ENCODE measurements at places on chromosomes 3 and 15.

DNA sequence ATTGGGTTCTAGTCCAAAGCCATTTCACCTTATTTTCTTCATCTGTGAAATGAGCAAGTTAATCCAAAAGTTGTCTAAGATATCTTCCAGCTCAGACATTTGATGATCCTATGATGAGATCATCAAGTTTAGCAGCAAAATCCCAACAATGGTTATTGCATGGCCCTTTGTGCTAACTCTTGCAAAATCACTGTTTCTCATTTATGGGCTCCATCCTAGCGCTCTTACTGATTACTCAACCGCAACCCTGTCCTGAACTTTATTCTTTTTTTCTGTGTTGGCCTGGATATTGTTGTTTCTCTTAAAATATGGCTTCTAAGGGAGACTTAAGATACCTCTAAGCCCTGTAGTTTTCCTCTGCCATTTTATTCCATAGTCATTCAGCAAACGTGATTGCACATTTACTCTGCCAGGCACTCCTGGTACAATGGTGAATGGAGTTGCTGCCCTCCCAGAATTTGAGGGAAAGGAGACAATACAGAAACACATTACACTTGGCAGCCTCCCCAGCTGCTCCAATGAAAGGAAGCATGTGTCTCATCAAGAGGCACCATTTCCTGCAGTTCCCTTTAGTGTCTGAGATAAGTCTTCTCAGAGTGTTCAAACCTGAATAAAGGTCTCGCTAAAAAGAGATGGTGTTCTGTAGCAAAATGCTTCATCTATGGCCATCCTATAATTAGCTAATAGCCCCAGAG lies 4.4 kb downstream of the GXYLT2 start:
- DNase-seq: no peak

DNA sequence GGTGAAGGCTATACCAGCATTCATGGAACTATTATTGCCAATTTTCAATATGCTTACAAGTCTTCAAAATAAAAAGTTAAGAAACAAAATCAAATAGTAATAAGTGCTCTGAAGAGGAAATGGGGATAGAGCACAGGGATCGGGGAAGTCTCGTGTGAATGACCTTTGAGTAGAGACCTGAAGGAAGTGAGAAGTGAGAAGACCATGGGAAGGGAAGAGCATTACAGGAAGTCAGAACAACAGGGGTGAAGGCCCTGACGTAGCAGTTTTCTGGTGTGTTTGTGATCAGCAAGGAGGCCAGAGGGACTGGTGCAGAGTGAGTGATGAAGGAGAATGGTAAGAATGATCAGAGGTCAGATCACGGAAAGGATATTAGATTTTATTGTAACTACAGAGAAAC lies 48.1 kb downstream of the STAC start:
- no peak for DNase-seq

DNA sequence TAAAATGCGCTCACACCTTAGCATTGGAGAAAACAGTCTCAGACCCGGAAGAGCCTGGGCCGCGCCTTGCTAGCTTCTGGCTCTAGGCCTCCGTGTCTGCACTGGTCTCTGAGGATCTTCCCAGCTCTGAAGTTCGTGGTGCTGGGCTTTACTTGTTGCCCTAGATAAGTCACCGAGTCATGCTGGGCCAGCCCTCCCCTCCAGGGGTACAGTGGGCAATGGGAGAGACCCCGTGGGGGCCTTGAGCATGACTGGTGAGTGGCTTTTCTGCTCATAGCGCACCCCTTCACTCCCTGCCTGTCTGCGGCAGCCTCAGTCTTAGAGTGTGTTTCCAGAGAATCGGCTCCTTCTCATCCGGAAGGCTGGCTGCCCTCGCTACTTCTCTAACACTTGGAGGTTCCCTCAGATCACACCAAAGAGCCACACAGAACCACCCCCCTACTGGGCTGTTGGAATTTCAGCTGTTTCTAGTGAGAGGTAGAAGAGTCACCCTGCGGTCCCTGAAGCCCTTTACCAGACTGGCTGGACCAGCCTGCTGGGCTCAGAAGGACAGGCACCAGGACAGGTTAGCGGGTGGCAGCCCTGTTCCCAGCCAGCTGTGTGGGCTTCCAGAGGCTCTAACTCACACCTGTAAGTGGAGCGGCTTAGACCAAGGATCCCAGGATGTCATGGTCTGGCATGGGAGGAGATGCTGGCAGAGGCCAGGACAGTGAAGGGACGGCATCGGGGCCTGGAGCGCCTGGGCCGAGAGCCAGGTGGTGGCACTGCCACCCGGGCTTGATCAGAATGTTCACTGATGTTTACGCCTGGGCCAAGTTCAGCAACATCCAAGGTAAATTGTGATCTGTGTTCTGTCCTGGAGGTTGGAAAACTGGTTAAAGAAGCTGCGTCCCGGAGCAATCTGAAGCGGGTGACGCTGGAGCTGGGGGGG lies 17.9 kb downstream of the ALDH1A3 start:
- no peak for DNase-seq

GRCh38 chr3:116141724-116142123 lies 303.6 kb downstream of the LSAMP start:
- no peak for DNase-seq

DNA sequence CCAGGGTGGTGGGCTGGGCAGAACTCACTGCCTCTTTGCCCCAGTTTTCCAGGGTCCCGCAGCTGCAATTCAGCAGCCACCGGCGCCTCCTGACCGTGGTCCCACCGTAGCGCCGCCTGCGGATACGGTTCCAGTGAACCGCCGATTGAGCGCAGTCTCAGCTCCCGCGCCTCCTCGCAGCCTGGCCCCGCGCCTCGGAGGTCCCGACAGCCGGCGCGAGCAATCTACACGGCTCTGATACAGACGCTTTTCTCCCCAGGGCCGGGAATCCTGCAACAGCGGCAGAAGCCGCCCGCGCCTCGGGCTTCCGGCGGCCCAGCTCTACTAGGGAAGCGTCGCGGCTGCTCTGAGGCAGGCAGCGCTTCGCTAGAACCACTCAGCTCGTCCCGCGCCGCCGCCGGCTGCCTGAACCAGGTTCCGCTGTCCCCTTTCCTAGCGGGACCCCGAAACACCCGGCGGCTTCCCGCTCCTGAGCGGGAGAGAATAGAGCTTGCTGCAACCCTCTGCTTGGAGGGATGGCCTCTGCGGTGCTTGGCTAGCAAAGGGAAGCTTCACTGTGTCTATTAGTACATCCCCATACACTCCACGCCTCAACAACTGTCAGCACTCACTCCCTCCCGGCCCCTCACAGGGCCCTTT lies 3.1 kb downstream of the FOXL2NB start:
- DNase-seq: no peak

GRCh38 chr3:133706033-133706432 lies 40.2 kb upstream of the TF start:
- DNase-seq: no peak

GRCh38 chr3:156460206-156460611 lies 94.7 kb downstream of the SSR3 start:
- DNase-seq: no peak

DNA sequence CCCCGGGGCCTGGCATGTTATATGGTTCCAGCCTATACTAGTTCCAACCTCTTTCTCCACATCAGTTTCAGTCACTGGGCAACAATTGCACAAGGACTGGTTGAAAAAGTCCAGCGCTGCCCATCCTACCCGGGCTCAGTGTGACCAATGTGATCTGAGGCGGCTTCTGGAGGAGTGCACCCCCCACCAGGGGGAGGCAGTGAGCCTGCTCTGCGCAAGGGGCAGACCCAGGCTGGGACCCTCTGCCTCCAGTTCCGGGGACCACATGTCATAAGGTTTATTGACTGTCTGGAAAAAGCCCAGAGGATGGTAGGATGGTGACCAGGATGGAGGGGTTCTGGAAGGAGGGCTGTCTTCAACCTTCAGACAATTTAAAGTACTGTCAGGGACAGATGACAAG lies 25.6 kb upstream of the NR2E3 start:
- DNase-seq: no peak

DNA sequence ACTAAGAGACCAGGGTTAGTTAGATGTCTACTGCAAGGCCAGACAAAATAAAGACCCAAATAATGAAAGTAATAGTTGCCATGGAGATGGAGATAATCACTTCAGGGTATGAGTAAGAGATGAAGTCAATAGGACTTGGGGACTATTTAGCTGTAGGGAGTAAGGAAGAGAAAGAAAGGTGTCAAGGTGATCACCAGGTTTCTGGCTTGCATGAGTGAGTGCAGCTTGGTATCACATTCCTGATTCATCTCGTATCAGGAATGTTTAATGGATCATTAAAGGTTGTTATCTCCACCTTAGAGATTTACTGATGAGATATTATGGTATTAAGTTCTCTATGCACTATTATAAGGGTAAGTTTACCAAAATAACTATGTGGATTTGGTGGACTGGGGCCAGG lies 357.4 kb upstream of the ATP11B start:
- no peak for DNase-seq
